Hematopoietic multipotent progenitor cell treated with erythropoietin and hydrocortisone succinate and interleukin-3 and kit ligand, for 15 days (in vitro differentiated cells): ENCODE measurements at places on chromosomes 1 and 21.

DNA sequence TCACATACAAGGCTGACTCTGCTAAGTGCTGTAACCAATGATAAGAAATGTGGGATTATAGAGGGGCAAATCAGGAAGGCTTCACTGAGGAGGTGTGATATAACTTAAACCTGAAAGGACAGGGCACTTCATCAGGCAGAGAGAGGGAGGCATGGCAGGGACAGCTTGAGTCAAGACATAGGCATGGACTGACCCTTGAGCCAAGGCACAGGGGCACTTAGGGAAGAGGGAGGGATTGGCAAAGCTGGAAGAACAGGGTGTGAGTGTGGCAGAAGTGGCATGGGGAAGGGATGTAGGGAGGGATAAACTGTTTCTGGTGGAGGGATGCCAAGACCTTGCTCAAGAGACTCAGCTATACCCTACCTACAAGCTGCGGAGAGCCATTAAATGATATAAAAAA lies 81.3 kb downstream of the PLXNA2 start:
- DNase-seq = no peak

DNA sequence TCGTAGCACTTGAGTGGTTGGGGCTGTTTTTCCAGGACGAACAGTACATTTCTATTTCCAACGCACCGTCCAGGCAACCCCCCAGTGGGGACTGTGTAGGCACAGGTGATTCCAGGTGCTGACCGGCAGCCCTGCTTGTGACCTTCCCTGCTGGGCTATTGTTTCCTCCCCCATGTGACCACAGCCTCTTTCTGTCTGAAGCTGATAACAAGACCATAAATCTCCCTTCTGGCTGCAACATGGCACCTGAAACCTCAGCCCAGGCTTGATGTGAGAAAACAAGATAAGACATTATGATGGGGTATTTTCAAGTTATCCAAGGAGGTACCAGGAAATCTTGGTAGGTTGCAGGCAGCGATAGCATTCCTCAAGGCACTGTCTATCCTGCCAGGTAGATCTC lies 48.2 kb downstream of the HLX start:
- DNase-seq = no peak

GRCh38 chr1:92259350-92259749 lies 39.4 kb downstream of the GLMN start:
- DNase-seq = no peak

DNA sequence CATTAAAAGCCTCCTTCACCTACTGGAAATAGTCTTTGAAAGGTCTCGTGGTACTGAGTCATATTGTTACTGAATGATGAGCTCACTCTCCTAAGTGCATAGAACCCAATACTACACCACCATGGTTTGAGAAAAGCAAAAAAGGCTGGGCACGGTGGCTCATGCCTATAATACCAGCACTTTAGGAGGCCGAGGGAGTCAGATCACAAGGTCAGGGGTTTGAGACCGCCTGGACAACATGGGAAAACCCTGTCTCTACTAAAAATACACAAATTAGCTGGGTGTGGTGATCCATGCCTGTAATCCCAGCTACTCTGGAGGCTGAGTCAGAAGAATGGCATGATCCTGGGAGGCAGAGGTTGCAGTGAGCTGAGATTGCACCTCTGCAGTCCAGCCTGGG lies 3.3 kb upstream of the HNRNPCL1 start:
- no peak for DNase-seq

DNA sequence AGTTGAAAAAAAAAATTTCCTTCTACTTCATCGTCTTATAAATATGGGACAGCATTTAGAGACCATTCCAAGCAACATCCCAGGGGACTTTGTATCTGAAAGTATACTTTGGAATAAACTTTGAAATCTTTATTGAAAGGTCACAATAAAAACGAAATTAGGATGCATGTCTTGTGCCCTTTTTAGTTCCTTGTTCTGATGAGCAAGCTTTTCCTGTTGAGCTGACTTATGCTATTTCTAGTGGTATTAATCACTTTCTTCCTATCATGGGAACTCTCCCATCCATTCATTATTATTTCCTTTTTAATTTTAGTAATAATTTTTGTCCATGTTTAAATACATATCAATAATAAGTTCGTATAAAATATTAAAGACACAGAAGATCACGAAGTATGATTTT lies 4.0 kb upstream of the GBP2 start:
- DNase-seq = no peak

GRCh38 chr1:234708700-234709395 lies 98.9 kb upstream of the IRF2BP2 start:
- DNase-seq = no peak

DNA sequence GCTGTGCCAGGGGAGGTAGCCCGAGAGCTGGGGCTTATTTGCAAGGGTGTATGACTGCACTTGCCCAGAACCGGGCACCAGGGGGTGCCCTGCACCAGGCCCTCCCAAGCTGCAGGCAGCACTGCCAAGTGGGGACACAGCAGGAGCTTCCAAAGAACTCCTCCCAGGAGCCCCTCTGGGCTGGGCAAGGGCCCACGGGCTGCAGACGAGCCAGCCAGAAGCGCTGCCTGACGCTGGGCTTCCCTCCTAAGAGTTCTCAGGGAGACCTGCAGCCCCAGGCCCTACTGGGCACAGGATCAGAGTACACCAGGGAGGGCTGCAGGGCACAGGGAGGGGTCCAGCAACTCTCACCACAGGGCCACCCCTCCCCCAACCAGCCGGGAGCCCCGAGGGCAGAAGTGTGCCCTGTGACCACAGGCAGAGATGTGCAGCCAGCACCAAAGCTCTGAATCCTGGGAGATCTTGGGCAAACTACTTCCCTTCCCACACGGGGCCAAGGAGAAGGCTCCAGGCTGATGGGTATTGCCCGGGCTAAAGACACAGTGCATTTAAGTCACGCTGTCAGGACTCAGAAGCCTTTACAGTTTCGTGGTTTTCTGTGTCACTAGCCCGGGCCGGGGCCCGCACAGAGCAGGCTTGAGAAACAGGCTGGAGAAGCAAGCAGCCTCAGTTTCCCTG lies 63.4 kb downstream of the KCNAB2 start:
- peak; percentile 6 for DNase-seq

- DNase-seq = no peak
These were observed 185.7 kb downstream of the HIVEP3 start for GRCh38 chr1:41733021-41733420.
